ENCODE measurements at places on chromosomes 12 and 14. TPM values are rescaled to one million over a fixed set of nuclear protein-coding genes. Genes with fewer than 3 reads are reported as not detected.

PPP1R1A gene
- total RNA-seq = 0.21 TPM

EIF2S3B gene
- total RNA-seq = 0.82 TPM

FNTB gene
- 23.2 TPM for total RNA-seq

PMEL gene
- total RNA-seq = 0.65 TPM

TSPAN8 gene
- total RNA-seq = 0.15 TPM

PAPLN gene
- 10.4 TPM for total RNA-seq

SERPINA12 gene
- not detected for total RNA-seq
